IMR-90 (cell line): ENCODE measurements at places on chromosomes 16 and 17. TPM values are rescaled to one million over a fixed set of nuclear protein-coding genes. Genes with fewer than 3 reads are reported as not detected.

DNA sequence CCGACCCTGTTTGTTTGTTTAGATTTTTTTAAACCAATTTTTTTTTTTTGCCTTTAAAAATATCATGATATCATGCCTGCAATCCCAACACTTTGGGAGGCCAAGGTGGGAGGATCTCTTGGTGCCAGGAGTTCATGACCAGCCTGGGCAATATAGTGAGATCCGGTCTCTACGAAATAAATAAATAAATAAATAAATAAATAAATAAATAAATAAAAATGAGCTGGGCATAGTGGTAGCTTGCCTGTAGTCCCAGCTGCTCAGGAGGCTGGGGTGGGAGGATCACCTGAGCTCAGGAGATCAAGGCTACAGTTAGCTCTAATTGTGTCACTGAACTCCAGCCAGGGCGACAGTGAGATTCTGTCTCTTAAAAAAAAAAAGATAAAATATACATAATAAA, 8.1 kb upstream of the IGF2BP1 start:
- no peak for DNase-seq

GRCh38 chr17:7236808-7237207, 2.4 kb downstream of the PHF23 start:
- no peak for DNase-seq

DNA sequence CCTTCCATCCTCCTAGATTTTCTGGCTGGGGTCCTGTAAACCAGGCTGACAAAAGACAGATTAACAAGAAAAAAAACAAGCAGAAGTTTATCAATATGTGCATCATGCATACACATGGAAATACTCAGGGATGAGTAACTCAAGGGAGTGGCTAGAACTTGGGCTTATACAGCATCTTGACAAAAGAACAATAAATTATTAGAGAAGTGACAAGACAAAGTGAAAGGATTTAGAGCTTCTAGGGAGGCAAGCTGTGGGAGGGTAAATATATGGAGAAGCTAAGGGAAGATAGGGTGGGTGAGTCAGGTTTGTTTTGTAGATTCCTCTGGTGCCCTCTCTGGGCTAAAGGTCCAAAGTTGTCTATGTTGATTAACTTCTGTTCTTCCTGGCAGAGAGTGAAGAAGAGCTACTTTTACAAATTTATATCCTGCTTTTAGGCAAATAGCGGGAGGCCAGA, 48.0 kb upstream of the NDRG4 start:
- DNase-seq, result no peak

GRCh38 chr16:87583453-87584131, 18.7 kb upstream of the JPH3 start:
- peak; percentile 65 for DNase-seq

- DNase-seq, result no peak
These were observed 2.1 kb downstream of the P2RX5 start for GRCh38 chr17:3693829-3694231.

GRCh38 chr16:14520753-14521152, 109.3 kb downstream of the PARN start:
- DNase-seq, result no peak

DNA sequence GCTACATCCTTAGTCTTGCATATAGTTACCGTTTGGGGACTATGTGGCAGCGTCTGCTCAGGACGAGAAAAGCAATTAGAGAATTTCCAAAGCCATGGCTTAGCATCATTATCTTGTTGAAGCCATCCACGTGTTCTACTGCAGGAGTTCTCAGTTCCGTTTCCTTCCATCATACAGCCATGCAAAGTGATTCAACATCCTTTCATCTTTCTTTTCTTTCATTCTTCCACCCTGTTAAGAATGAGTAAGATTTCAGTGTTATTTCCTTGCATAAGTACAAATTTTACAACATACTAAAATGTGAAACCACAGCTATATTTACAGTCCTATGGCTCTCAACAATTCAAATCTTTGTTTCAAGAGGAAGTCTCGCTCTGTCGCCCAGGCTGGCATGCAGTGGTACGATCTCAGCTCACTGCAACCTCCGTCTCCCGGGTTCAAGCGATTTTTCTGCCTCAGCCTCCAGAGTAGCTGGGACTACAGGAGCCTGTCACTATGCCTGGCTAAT, 3.8 kb downstream of the MARF1 start:
- no peak for DNase-seq

DNA sequence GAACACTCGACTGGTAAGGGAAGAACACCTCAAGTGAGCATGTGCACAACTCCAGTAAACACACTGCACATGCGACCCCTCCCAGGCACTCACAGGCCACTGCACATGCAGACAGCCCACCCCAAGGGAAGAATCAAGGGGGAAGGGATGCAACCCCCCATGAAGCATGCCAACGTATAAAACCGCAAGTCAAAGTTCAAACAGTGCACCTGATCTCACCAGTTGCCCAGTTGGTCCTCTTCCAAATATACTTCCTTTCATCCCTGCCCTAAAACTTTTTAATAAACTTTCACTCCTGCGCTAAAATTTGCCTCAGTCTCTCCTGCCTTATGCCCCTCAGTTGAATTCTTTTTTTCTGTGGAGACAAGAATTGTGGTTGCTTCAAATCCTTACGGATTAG, 51.0 kb upstream of the TOM1L1 start:
- DNase-seq, result no peak

- no peak for DNase-seq
These were observed 163.9 kb downstream of the SPECC1 start for GRCh38 chr17:20173091-20173490.

DNA sequence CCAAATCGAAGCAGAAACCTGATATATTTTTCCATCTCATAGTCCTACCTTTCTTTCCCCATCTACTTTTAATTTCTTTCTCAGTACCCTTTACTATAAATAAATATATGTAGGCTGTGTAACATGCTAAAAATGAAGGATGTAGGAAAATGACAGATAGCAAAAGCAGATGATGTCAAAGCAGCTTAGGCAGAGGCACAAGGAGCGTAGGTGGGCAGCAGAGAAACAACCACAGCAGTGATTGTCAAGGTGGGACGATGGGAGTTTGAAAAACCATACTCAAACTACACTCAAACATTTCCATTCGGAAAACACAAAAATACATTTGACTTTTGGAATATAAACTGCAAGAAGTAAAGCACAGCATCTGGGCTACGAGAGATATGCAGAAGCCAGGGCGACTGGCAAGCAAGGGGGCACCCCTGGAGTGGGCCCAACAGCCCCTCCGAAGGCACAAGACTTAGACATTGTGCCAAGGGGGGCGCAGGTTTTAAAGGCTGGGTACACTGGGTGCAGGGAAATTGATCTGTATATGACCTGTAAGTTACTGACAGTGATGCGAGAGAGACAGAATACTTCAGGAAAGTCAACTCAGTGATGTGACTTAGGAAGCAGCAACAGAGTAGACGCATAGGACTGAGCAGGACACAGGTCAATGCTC, 31.1 kb downstream of the SNN start:
- no peak for DNase-seq

DNA sequence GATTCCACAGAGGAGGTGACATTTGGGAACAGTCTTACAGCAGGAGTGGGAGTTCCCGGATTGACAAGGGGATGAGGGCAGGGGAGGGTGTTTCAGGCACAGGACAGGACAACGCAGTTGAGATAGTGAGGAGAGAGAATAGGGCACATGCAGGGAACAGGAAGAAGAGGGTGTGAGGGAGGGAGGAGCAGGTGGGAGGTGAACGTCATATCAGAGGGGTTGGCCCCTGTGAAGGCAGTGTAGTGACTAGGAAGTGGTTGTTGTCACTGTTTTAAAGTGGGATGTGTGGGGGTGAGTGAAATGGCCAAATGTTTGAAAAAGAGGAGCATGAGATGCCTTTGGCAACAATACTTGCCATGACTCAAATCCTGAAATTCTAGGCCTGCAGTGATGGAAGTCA, 12.2 kb downstream of the PRKCB start:
- DNase-seq, result no peak

- no peak for DNase-seq
These were observed 107.3 kb upstream of the MAF start for GRCh38 chr16:79707876-79708275.

GRCh38 chr17:81142301-81143199, 22.8 kb upstream of the PVALEF start:
- DNase-seq, result peak; percentile 56

GRCh38 chr16:65752522-65752844, 614.0 kb upstream of the CDH5 start:
- DNase-seq, result no peak

GRCh38 chr17:20825539-20825938, 217.3 kb downstream of the USP22 start:
- no peak for DNase-seq

DNA sequence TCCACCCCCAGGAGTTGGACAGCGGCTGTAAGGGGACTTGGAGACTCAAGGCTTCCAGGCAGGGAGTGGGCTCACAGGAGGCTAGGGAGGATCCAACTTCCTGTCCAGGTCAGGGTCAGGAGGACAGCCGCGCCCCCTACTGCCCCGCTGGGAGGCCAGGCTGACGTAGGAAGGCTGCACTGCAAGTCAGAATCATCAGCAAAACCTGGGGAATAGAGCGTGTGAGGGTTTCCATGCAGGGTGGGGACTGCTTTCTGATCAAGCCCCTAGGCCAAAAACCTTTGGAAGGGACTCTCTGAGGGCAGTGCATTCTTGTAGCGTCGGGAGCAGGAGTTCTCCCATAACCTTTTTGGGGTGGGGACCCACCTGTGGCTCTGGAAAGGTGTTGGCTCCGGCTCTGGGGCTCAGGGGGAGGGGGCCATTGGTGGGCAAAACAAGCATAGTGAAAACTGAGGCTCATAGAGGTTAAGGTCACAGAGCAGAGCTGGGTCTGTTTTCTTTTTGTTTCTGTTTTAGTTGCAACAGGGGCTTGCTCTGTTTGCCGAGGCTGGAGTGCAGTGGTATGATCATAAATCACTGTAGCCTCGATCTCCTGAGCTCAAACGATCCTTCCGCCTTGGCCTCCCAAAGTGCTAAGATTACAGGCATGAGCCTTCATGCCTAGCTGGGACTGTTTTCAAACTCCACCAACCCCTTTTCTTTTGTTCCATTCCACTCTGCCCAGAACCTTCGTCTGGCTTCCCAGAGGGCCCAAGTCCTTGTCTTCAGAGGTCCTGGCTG, 22.1 kb downstream of the RAI1 start:
- no peak for DNase-seq

DNA sequence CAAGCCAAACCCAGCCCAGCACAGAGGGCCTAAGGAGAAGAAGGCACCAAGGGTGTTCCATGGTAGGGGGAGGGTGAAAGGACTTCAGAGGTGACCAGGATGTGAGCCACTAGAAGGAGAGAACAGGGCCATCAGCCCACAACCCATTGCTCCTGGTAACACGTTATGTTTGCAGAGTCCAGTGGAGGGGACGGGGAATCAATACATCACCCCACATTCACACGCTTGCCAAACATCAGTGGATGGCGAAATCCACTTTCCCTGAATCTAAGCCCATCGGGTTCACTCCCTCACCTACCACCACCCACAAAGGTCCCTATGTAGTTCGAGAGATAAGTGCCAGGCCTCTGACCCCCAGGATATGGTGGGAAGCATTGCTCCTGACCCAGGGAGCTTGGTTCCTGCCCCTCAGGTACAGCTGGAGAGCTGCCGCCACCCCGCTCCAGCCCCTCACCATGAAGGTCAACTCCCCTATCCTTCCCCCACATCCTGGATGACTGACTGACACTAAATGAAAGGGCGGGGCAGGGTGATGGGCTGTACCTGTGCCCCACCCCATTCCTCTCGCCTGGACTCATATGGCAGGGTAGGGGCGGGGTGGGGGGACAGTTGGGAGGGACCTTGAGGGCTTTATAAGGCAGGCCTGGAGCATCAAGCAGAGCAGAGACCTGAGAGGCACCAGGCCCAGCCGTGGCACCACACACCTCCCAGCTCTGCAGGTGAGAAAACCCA, at the start of gene GAST:
TSS of gene GAST (plus strand) at position 663 of the 732 bp plus-strand sequence. CDS start 3,106 bp downstream, outside the sequence.
- no peak for DNase-seq

DNA sequence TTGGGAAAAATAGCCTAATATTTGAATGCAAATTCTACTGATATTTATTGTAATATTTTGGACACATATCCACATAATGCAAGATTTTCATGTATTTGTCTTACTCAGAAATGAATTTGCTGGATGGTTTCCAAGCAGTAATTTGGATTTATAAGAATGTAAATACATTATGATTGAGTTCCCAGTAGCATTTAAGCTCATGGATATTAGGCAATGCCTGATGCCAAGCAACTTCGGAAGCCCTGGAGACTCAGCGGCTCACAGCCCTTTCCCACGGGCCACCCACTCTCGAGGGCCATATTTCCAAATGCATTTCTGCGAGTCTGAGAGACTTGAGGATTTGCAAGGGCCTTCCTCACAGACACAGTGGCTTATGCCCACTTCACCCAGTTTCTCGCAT, 62.1 kb upstream of the MYOCD start:
- DNase-seq, result peak; percentile 36

GRCh38 chr17:78316867-78317789, 42.7 kb downstream of the SOCS3 start:
- peak; percentile 71 for DNase-seq

- DNase-seq, result no peak
These were observed 76.1 kb upstream of the SDK2 start for GRCh38 chr17:73720187-73720834.

- DNase-seq, result peak; percentile 73
These were observed 52.9 kb upstream of the LGALS9 start for GRCh38 chr17:27577884-27578717.

DNA sequence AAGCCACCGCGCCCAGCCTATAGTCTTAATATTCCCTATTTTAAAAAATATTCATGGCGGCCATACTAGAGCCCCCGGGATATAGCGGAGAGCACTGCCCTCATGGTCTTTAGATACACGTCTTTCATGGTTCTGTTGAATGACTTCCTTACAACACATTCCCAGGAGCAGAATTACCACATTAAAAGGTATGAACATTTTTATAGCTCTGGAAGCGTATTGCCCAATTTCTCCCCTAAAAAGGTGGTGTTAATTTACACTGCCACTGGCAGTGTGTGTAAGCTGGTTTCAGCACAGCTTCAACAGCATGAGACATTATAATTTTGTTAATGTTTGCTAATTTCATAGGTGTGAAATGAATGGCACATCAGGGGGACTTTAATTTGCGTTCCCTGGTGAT, 19.0 kb downstream of the C17orf100 start:
- no peak for DNase-seq

GRCh38 chr17:43818966-43819365, 14.0 kb downstream of the MPP3 start:
- DNase-seq, result no peak

DNA sequence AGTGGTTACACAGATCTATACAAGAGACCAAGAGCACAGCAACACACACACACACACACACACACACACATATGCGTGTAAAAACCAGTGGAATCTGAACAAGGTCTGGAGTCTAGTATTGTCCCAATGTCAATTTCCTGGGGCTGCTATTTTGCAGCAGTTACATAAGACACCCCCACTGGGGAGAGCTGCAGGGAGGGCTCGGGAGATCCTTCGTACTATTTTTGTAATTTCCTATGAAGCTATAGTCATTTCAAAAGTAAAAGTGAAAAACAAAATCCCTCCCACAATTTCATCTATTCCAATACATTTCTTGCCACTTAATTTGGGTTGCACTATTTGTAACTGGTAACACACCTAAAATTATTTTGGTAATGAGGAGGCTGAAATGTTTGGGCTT, 68.5 kb downstream of the C16orf95 start:
- no peak for DNase-seq

- DNase-seq, result no peak
These were observed 2.1 kb upstream of the C17orf107 start for GRCh38 chr17:4897198-4897687.

ERCC4 gene
- total RNA-seq, result 10.0 and 19.2 TPM in 2 replicates

PYY gene
- not detected in 2 replicates for total RNA-seq

TEKT5 gene
- not detected in 2 replicates for total RNA-seq

SEPTIN12 gene
- not detected in 2 replicates for total RNA-seq

GPRC5C gene
- not detected in 2 replicates for total RNA-seq

ABCC6 gene
- total RNA-seq, result 0.36 and 0.56 TPM in 2 replicates

PRSS33 gene
- not detected in 2 replicates for total RNA-seq

TNS4 gene
- 0.28 TPM in 1 of 2 replicates, not detected in the other for total RNA-seq

TXNDC11 gene
- 23.9 and 25.3 TPM in 2 replicates for total RNA-seq

CRISPLD2 gene
- 35.0 and 37.5 TPM in 2 replicates for total RNA-seq

TBC1D3K gene
- not detected in 2 replicates for total RNA-seq

CFAP97D1 gene
- under 0.01 TPM in 1 of 2 replicates, not detected in the other for total RNA-seq
